Skin of body (tissue), 3 donors: ENCODE measurements at places on chromosomes 5 and 9.

- no peak for DNase-seq
Measured at GRCh38 chr5:127916885-127917573, 166.5 kb upstream of the SLC12A2 start.

DNA sequence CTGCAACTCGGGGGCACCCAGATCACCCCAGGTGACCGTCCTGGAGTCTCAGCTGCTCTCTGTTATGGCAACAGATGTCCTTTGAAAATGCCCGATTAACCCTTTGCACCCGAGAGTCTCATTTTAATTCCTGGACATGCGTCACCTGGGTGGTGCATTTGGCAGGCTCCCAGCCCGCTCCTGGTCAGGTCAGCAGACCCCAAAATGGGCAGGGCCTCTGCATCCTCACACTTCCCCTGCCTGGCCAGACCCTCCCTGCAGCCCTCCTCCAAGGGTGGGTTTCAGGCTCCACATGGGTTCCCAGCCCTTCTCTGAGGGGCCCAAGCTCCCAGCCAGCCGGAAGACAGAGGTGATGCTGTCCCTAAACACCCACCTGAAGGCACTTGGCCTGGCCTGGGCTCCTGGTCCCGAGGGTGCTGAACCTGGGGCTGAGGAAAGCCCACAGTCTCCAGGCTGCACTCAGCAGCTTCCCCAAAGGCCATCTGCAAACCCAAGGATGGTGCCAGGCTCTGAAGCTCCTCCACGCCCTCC, 69.4 kb downstream of the PSMB7 start:
- DNase-seq, result no peak

GRCh38 chr5:96597438-96598020, 64.6 kb upstream of the CAST start:
- DNase-seq, result no peak

DNA sequence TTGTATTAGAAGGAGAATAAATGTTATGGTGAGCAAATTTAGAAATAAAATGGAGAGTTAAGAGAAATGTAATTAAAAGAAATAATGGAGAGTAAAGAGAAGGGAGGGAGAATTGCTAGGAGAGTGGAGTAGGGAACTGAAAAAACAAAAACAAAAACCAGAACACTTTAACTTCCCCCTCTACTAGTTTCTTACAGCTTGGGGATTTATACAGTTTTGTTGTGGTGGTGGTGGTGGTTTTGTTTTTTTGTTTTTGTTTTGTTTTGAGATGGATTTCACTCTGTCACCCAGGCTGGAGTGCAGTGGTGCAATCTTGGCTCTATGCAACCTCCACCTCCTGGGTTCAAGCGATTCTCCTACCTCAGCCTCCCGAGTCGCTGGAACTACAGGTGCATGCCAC, 322.4 kb downstream of the TMEM167A start:
- DNase-seq, result no peak

GRCh38 chr5:176578391-176578808, 29.3 kb downstream of the CDHR2 start:
- no peak for DNase-seq

DNA sequence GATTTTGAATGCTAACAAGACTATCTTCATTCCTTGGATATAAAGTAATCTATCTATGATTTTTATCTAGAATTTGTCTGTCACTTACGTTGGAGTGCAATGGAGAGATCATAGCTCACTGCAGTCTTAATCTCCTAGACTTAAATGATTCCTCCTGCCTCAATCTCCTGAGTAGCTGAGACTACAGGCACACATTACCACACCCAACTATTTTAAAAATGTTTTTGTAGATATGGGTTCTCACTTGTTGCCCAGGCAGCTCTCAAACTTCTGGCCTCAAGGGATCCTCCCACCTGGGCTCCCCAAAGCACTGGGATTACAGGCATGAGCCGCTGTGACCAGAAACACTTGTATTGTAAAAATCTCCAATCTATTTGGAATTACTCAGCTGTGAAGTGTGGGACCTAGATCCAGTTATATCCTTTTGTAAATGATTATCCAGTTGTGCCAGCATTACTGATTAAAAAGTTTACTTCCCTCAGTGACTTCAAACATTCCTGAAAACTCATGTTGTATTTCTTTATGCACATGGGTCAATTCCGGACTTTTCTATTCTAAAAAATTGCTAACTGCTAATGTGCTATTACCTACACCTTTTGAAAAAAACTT, 1793.8 kb upstream of the WWC1 start:
- DNase-seq, result no peak

DNA sequence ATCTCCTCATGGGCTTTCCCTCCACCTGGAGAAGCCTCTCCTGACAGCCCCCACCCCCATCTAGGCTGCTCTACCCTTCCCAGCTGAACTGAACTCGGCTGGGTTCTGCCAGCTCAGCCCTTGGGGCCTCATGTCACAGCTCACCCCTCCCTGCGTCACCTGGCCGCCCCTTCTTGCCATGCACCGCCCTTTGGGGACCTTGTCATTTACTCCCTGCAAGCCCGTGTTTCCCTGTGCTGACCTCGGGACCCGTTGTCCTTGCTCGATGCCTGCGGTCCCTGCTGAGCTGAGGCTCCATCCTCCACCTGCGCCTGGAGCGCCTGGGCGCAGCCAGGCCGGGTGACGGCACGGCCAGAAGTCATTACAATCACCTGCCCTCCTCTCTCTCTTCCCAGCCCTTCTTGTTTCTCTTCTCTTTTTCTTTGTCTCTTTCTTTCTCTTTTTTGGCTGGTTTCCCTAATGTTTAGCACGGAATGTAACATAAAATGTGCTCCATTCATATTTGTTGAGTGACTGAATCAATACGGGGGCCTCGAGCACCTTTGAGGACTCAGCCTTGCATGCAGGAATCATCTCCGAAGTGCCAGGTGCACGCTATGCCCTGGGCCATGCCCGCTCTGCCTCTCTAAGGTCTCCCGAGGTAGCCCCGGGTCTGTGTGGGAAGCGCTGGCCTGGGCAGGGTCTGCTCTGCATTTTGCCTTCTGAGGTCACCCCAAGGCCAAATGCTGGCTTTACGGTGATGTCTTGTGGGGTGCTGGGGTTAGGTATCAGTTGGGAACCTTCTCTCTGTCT, 48.1 kb upstream of the COL5A1 start:
- DNase-seq, result no peak

DNA sequence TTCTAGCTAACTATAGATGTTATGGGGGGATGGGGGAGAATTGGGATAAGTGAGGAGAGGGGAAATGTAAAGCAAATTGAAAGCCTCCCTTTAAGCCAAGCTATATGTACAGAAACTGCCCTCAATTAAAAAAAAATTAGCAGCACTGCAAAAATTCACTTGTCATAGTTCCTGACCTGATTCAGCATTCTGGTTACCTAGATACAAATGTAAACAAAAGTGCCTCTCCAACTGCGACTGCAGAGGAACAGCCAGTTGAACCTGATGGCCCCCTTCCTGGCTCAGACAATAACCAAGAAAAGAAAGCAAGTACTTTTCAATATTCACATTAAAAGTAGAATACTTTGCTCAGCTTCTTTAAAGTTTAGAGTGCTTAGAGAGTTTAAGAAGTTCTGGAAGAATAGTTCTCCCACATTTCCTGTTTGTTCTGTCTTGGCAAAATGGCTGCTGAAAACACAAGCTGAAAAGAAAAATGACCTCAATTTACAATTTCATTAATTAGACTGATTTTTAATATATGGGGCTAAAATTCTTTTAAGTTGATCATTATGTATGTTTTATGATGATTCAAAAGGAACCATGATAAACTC, 1.5 kb downstream of the FAM81B start:
- no peak for DNase-seq

GRCh38 chr9:7536310-7536939, 263.2 kb downstream of the DMAC1 start:
- DNase-seq, result no peak

DNA sequence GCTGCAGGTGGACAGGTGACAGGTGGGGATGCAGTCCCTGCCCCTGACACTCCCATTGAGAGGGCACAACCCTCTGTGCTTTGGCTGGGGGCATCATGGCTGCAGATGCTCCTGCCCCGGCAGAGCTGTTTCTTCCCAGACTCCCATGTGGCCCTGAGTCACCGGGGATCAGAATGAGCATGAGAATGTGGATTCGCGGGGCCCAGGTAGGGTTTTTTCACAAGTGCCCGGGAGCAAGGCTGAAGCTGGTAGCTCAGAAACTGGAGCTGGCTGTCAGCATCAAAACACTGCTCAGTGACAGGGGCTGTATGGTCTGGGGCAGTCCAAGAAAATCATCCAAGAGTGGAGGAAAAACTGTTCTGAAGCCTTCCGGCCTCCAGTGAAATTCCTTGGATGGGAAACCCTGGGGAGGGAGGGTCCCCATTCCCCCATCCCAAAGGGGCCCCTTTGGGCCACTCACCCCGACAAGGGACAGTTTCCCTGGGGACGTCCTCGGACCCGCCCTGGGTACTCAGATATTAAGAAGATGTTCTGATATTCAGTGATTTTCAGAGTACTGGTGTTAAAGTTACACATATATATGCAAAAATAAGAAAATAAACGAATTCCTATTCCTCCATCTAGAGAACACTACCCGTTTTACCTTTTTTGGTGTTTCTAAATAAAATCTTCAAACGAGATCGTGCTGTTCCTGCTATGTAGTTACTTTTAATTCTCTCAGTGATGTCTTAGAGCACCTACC, 120.1 kb upstream of the LPCAT1 start:
- no peak for DNase-seq

DNA sequence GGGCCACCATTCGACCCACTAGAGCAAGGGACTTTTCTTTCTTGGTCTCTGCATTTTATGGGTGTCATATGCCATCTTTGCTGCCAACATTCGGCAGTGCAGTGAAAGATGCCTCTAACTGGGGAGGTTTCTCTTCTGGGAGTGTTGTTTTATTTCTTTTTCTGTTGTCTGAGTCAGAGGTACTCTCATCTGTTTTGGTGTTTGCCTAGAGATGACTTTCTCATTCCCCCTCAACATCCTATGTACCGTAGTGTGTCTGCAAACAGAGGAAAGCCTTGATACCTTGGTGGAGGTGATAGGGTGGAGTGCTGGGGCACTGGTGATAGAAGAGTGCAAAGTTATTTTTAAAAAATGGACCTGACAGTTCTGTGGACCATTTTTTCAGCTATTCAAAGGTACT, 182.1 kb downstream of the ARHGAP26 start:
- DNase-seq, result no peak

GRCh38 chr5:174428895-174429294, 295.5 kb upstream of the MSX2 start:
- DNase-seq, result no peak

GRCh38 chr5:113875096-113875495, 361.6 kb downstream of the YTHDC2 start:
- DNase-seq, result no peak

DNA sequence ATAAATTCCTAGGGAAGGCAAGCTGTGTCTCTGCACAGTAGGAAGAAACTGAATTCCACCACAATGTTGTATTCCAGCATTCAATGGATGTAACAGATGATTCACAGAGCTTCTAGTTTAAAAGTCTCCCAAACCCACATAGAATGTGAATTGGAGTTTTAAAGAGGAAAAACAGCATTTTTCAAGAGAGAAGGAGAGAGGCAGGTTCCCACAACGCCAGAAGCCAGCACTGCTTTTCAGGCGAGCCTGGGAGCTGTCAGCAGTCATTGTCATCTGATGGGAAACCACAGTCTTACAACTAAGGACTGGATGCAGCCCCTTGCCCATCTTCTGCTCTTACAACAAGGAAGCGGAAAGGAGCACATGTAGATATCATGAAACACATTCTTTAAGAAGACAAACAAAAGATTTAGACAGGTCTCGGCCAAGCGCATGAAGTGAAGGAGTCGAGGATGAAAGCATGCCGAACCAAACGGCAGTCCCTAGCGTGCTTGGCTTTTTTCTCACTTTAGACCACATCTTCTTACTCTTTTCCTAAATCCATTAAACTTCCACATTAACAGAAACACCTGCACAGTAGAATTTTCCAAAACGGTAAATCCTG, 638 bp downstream of the DIRAS2 start:
- no peak for DNase-seq

- DNase-seq, result peak; percentile 56
Measured at GRCh38 chr9:101311758-101312420, 72.9 kb downstream of the BAAT start.

DNA sequence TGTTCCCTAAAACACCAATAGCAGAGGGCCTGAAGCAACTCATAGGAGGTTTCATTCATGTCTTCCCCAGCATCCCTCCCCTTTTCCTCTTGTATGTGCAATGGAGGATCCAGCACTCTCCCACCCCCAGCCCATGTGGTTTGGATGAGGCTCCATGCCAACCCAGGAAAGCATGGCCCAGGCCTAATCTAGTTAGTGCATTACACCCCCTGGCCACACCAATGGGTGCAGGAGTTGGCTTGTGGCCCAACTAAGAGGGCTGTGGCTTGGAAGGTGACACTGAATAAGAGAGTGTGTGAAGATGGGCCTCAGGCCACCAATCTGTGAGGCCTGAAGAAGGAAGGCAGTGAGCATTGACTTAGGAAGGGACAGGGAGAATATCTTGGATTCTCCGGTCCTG, 70.8 kb upstream of the SMIM23 start:
- DNase-seq, result no peak

- DNase-seq, result no peak
Measured at GRCh38 chr9:137647096-137647714, 28.4 kb downstream of the EHMT1 start.

DNA sequence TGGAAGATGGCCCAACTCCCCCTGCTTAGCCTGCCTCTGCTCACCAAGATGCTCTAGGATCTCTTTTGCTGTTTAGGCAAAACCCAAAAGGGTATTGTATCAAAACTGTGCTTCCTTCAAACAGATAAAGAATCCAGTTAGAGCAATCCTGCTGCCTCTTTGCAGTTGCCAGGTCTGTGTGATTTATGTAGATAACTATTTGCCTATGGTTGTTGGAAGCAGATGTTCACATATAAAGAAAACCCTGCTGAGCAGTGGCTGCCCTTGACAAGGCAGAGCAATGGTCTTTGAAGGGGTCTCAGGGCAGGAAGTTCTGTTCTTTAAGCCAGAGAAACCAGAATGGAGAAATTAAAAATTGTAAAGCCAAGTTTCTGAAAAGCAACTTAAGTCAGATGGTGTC, 68.6 kb downstream of the LRRC70 start:
- no peak for DNase-seq

DNA sequence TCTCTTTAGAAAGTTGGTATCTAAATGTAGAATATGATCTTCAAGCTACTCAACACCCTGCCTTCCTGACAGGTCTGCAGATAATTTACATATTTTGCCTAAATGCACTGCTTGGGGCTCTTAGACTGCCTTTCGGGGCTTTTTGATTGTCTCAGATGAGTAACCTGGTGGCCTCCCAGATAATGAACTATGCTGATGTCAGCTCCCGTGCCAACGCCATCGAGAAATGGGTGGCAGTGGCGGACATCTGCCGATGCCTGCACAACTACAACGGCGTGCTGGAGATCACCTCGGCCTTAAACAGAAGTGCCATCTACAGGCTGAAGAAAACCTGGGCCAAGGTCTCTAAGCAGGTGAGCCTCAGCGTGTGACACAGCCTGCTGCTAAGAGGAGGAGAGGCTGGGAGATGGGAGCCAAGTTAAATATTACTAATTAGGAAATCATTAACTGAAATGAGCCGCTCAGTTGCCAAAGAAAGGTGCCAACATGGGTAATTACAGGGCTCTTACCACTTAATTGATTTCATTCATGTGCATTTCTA, 20.8 kb upstream of the CKMT2 start:
- DNase-seq, result no peak

GRCh38 chr9:68802525-68803015, 97.5 kb downstream of the PIP5K1B start:
- DNase-seq, result no peak

GRCh38 chr9:135946392-135946994, 14.7 kb downstream of the UBAC1 start:
- DNase-seq, result no peak

- DNase-seq, result no peak
Measured at GRCh38 chr5:153671653-153672346, 181.3 kb downstream of the GRIA1 start.
